Effector CD4-positive, alpha-beta T cell (primary cell): ENCODE measurements at places on chromosomes 4 and X.
A peak's percentile ranks its signal among the peaks of the same experiment; 100 is the strongest.

DNA sequence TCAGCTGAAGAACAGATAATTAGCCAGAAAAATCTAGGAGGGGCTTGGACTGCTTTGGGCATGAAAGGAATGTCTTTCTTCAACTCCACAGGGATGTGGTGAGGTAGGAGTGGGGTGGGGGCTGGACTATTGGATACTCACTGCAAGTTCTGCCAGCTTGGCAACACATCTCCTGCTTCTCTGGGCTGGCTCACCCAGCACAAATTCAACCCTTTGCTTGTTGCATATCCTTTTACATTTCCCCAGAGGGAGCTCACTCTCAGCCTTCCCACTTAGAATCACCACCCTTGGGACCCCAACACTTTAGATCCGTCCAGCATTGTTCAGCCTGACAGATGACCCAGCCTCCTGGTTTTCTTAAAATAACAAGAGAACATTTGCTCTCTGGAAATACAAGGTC, 120.6 kb downstream of the KDR start:
- no peak for DNase-seq

GRCh38 chr4:48653217-48654014, 126.7 kb downstream of the FRYL start:
- peak; percentile 4 for DNase-seq

DNA sequence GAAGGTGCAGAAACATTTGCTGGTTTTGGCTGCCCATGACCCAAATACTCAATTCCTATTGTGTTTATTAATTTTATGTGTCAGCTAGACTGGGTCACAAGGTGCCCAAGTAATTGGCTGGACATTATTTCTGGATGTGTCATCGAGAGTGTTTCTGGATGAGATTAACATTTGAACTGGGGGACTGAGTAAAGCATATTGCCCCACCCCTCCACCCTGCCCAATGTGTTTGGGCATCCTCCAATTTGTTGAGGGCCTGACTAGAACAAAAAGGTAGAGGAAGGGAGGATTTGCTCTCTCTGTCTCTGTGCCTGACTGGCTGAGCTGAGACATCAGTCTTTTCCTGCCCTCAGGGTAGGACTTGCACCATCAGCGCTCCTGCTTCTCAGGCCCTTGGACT, 29.7 kb upstream of the LCORL start:
- DNase-seq, result no peak

GRCh38 chr4:2798399-2799223, 5.7 kb downstream of the SH3BP2 start:
- DNase-seq, result peak; percentile 39

- no peak for DNase-seq
These were observed 918.6 kb upstream of the PABPC4L start for GRCh38 chr4:135120195-135120594.

GRCh38 chrX:9227276-9227675, 193.3 kb upstream of the FAM9B start:
- no peak for DNase-seq

GRCh38 chr4:140839888-140840790, 84.0 kb upstream of the TBC1D9 start:
- no peak for DNase-seq

- DNase-seq, result no peak
These were observed 118.7 kb upstream of the ANXA3 start for GRCh38 chr4:78432896-78433295.

DNA sequence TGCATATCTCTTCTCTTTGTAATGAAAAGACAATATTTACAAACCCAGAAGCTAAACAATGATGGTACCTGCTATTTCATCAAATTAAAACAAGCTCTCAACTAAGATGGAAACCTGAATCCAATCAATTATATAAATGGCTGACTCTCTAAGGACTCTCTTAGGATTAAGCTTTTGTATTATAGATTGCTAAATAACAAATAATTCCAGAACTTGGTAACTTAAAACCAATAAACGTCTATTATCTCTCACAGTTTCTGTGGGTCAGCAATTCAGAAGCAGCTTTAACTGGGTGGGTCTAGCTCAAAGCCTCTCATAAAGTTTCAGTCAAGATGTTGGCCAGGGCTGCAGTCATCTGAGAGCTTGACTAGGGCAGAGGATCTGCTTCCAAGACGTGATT, 12.4 kb downstream of the PHKA2 start:
- no peak for DNase-seq

- no peak for DNase-seq
These were observed 402 bp downstream of the CCDC120 start for GRCh38 chrX:49059201-49059600.

GRCh38 chr4:87857789-87858188, 25.0 kb downstream of the MEPE start:
- DNase-seq, result no peak

DNA sequence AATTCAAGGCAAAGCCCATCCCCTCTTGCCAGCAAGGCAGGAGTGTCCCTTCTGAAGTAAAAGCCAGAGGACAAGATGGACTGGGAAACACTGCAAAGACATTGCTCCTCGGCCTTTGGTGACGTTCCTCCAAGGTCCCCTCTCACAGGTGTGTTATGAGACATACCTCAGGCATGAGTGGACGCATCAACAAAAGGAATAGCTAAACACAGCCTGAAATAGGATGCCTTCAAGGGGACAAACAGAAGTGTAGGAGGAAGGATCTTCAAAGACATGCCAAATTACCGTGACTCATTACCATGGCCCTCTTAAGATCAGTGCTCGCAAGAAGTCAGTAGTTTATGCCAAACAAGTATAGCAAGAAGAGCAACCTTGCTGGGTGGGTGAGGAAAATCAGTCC, 6.0 kb upstream of the IDS start:
- no peak for DNase-seq

DNA sequence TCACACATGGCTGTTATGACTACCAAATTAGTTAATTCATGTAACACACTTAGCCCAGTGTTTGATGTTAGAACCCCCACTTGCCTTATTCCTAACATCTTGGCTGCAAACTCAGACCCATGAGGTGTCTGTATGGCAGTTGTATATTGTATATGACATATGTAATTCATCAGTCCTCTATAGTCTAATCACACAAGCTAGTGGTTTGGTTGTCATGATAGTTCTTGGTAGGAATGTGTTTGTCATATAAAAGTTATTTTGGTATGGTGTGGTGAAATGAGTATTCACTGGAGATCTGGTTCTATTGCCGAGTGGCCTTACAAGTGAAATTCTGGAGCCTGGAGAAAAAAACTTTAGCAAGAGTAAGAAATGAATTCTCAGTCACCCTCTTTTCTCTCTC, 149.2 kb downstream of the AWAT2 start:
- no peak for DNase-seq

GRCh38 chr4:1012034-1012739, 761 bp downstream of the FGFRL1 start:
- DNase-seq, result peak; percentile 33

DNA sequence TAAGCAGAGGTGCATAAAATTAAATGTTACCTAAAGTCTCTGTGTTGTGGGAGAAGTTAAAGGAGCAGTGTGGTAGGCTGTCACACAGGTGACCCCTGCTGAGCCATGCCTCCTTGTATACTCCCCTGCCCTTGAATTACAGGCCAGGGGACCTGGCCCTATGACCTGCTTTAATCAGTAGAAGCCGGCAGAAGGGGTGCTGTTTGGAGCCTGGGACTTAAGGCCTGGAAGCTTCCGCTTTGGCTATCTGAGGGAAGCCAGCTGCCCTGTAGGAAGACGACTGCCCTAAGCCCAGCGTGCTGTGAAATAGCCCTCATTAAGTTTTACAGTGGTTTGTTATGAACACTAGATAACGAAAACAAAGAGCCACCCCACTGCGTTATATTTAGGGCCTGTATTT, 34.1 kb downstream of the SPINK2 start:
- no peak for DNase-seq

- DNase-seq, result no peak
These were observed 333.8 kb upstream of the PCDH7 start for GRCh38 chr4:30386266-30386895.

DNA sequence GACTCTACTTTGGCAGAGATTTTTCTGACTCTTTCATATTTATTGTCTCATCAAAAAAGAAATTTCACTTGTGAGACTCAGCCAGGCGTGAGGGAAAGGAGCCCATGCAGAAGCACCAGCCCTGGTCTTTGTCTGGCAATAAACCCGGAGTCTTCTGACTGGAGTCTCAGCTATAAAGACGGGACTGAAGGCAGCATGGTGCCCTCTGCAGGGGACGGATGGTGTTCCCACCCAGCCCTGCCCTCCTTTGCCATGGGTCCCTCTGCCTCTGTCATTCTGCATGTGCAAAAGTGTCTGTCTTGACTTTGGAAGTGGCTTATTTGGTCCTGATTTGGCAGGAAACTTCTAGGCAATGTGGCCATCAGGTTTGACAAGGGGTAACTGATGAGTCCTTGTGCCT, 14.2 kb downstream of the ZNF185 start:
- no peak for DNase-seq

GRCh38 chr4:113478032-113478431, 283.5 kb downstream of the CAMK2D start:
- no peak for DNase-seq

DNA sequence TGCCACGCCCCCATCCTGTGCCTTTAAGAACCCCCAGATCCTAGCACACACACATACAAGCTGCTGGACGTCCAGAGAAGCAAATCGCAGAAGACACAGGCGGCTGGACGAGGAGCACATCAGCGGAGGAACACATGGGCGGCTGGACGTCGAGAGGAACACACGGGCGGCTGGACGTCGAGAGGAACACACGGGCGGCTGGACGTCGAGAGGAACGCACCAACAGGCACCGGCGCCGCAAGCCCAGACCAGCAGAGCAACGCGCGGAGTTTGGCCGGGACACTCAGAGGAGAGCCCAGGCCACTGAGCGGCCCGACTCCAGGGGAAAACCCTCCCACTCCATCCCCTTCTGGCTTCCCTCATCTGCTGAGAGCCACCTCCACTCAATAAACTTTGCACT, 17.2 kb downstream of the ZCCHC13 start:
- no peak for DNase-seq

- DNase-seq, result no peak
These were observed 1.3 kb downstream of the TAB3 start for GRCh38 chrX:30887721-30888120.

- DNase-seq, result no peak
These were observed 134.3 kb downstream of the BMPR1B start for GRCh38 chr4:94892051-94892450.

GRCh38 chr4:117831060-117831683, 203.1 kb upstream of the NDST3 start:
- DNase-seq, result no peak

GRCh38 chr4:118327554-118328241, 25.1 kb downstream of the PRSS12 start:
- DNase-seq, result no peak

DNA sequence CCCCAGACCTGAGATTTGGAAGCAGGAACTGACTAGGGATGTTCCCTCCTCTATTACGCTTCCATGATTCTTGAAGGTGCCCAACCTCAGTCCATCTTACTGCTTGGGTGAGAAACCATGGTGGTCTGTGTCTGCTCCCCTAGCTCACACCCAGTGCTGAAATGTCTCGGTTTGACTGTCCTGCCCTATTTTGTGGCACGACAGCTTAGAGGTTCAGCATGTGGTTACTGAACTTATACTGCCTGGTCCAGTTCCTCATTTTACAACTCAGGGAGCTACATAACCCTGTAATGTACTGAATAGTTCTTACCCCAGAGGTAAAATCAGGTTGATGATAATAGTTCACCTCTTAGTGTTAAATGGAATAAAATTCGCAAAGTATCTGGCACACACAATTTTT, 203.1 kb downstream of the RBM46 start:
- no peak for DNase-seq

DNA sequence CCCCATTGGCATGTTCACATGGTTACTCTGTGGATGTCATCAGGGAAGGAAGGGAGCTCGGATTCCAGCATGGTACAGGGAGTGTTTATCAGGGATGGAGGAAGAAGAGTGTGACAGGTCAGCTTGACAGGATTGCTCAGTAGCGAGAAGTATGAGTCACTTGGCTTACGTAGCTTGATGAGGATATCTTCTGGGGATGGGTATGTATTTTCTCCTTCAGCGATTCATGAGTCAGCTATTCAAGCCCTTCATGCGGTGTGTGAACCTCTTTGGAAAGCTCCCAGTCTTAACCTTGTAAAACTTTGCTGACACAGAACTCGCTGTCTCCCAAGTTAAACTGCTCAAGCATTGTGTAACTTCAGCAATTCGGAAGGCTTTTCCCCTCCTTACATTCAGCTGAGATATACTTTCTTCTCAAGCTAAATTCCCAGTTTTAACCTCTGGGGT, 275.4 kb downstream of the ARHGAP10 start:
- no peak for DNase-seq

DNA sequence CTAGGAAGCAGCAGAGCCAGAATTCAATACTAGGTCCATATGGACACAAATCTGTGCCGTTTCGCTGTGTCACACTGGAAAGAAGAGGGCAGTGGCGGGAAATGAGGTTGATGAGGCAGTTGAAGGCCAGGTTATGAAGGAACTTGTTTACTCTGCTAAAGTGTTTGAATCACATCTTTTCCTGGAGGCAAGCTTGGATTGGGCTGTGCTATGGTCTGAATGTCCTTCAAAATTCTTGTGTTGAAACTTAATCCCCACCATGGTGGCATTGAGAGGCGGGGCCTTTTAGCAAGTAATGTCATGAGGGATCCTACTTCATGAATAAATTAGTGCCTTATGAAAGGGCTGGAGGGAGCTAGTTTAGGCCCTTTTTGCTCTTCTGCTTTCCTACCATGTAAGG, 2.1 kb upstream of the ERCC6L start:
- no peak for DNase-seq

DNA sequence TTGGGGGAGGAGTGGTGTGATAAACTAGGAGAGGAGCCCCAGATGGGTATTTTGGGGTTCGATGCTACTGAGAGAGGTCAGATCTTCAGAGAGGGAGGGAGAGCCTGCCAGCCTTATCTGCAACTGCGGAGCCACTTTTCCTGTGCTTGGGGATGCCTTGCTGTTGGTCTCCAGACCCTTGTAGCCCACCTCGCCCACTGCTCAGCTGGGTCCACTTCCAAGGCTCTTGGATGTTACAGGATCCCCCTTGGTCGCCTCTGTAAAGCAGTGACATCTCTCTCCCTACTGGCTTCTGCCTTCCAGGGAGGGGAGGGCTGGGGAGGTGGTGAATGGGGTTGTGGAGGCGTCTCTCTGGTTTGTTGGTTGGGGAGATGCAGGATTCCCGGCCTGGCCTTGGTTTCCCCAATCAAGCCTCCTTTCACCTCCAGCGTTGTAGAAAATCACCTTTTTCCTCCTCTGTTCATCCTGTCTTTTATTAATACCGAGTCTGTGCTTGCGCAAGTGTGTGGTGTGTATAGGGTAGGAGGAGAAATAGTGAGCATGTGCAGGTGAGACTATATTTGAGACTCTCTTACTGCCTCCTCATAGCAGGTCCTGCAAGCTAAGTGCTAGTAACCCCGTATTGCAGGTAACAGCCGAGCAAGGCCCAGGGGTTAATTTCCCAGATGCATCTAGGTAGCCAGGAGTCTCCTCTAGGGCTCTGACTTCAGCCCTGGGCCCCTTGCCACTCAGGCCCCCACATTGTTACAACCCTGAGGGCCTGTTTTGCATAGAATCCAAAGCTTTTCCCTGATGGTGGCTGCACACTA, 337.4 kb downstream of the ARHGAP10 start:
- DNase-seq, result no peak
